ENCODE measurements at places on chromosomes 7 and 10. TPM values are rescaled to one million over a fixed set of nuclear protein-coding genes. Genes with fewer than 3 reads are reported as not detected.

- H3K27ac ChIP-seq: no peak overlapping the region
- H3K4me1 ChIP-seq: no peaks in the 10 kb centered on the region
- H3K4me3 ChIP-seq: no peak overlapping the region
- H3K27me3 ChIP-seq: no peaks in the 10 kb centered on the region
- no peak for DNase-seq
These were observed 68.7 kb downstream of the AFAP1L2 start for GRCh38 chr10:114335614-114336013.

- H3K27me3 ChIP-seq: no peaks in the 10 kb centered on the region
- no peaks in the 10 kb centered on the region for H3K4me1 ChIP-seq
- no peak overlapping the region for H3K4me3 ChIP-seq
- no peak overlapping the region for H3K27ac ChIP-seq
These were observed 235.9 kb upstream of the PRSS1 start for GRCh38 chr7:142513178-142513955.

DNA sequence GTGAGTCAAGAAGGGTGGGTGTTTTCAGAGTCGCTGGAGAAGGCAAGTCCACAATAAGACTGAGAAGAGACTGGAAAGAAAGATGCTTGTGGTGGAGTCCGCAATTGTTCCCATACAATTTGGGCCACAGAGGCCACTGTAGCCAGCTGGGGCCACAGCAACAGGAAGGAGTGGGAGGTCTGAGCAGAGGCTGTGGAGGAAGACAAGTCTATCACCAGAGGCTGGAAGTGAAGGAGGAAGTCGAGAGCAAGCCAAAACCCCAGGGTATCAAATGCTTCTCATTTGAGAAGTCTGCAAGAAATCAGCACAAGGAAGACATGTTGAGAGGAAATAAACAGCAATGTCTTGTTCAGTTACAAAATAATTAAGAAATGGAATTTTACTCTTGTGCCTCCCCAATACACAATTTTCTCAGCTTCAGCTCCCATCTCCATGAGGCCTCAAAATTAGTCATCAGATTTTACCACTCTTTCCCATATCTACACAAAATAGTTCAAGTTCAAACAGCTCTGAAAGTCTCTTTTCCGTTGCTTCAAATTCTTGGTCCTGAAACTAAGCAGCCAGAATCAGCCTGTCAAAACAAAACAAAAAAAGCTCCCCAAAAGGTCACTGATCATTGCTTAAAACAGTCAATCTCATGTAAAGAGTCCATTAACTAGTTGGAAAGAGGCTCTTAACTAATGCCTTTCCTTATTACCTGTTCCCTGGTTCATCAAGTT is 31.6 kb downstream of the SLC16A12 start:
- no peak for DNase-seq
- H3K4me3 ChIP-seq: no peak overlapping the region
- H3K36me3 ChIP-seq: no peaks in the 10 kb centered on the region

DNA sequence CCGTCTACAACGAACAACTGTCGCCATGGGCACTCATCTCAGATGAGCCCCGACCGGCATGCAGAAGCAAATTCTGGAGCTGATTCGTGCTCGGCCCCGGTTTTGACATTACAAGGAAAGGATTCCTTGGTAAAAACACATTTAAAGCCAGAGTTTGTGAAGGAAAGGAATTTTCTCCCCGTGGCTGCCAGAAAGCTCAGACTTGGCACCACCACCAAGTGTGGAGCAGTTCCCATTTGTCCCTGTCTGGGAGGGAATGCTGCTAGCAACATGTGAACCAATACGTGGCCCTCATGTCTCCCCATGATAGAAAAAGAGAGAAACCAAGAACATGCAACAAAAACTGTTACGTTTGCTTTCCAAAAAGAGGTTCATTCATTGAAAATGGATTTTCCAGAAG is 55.2 kb upstream of the DDC start:
- no peaks in the 10 kb centered on the region for H3K27me3 ChIP-seq
- no peak for DNase-seq
- no peak overlapping the region for H3K27ac ChIP-seq
- peaks cover 5% of the 10 kb centered on the region for H3K4me1 ChIP-seq
- peaks cover 24% of the 10 kb centered on the region for H3K36me3 ChIP-seq
- H3K4me3 ChIP-seq: no peak overlapping the region

Gene RNF32
- 3.0 TPM for total RNA-seq

- no peaks in the 10 kb centered on the region for H3K27me3 ChIP-seq
- no peak overlapping the region for H3K4me3 ChIP-seq
- H3K27ac ChIP-seq: no peak overlapping the region
- H3K36me3 ChIP-seq: no peaks in the 10 kb centered on the region
- no peak for DNase-seq
These were observed 104.8 kb downstream of the PLXNA4 start for GRCh38 chr7:132471515-132471914.

DNA sequence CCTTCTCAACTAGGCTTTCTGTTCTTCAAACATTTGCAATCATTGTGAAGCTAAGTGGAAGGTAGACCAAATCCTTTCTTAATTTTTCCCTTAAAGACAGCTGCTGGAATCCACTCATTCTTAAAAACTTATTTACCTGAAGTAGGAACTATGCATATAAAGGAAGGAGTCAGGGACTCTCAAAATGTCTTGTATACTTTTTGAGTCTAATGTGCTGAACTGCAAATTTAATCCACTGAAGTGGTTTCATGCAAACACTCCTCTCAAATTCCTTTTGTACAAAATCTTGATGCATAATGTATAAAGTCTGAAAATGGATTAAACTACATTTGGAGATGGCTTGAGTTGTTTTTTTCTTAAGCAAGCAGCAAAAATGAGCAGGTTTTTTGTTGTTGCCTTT is 118.0 kb downstream of the CABCOCO1 start:
- no peak for DNase-seq
- H3K27me3 ChIP-seq: no peaks in the 10 kb centered on the region
- no peak overlapping the region for H3K27ac ChIP-seq
- H3K4me1 ChIP-seq: no peaks in the 10 kb centered on the region
- no peak overlapping the region for H3K4me3 ChIP-seq

Measured in lower lobe of right lung (tissue), 2 donors.